NCI-H510A (cell line): ENCODE measurements at places on chromosomes 5 and 9.

- DNase-seq, result no peak
Observed at GRCh38 chr5:90365328-90365727, 44.2 kb downstream of the CETN3 start.

GRCh38 chr9:22158927-22159346 lies 149.8 kb upstream of the CDKN2B start:
- no peak for DNase-seq

GRCh38 chr5:115532517-115532916 lies 12.1 kb downstream of the FEM1C start:
- DNase-seq, result no peak

GRCh38 chr5:107123014-107123413 lies 547.7 kb downstream of the EFNA5 start:
- no peak for DNase-seq

DNA sequence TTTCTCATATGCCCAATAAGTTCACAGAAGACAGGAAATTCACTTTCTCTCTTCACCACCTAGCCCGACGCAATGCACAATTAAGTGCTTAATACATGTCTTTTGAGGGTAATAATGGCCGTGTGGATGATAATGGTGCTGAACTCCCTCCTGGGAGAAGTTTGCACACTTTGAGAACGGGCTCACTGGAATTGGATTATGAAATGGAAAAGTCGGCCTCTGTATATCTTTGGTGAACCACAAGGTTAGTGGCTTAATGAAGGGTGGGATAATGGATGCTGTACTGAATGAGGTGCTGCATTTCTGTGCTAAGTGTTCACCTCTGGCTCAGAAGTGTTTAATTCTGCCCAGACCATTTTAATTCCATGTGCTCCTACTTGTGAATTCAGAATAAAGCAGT lies 207.5 kb downstream of the IRX2 start:
- DNase-seq, result no peak

GRCh38 chr5:129243039-129243438 lies 148.5 kb downstream of the ISOC1 start:
- DNase-seq, result no peak

- no peak for DNase-seq
Observed at GRCh38 chr5:92775711-92776615, 805.1 kb downstream of the NR2F1-AS1 start.

GRCh38 chr9:68887232-68887631 lies 126.7 kb downstream of the PRKACG start:
- DNase-seq, result no peak

DNA sequence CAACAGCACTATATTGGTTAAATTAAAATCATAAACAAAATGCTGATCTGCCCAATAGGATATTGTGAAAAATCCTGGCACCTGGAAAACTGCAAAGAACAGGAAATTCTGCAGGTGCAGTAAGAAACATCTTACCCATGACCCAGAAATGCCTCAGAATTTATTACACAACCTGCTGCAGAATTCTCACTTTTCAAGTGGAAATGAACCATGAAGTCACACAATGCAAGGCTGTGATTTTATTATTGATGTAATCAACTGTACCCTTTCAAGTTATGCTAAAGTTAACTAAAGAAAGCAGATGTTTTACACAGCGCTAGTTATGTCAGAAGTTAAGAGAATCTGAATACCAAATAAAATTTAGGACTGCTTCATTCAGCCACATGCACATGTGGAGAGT lies 6.0 kb downstream of the STRBP start:
- DNase-seq, result no peak

- no peak for DNase-seq
Observed at GRCh38 chr5:8136271-8136670, 267.3 kb downstream of the MTRR start.

- DNase-seq, result no peak
Observed at GRCh38 chr5:73687357-73687756, 61.4 kb downstream of the ARHGEF28 start.

GRCh38 chr9:130118841-130119518 lies 53.2 kb upstream of the NCS1 start:
- peak; percentile 80 for DNase-seq

DNA sequence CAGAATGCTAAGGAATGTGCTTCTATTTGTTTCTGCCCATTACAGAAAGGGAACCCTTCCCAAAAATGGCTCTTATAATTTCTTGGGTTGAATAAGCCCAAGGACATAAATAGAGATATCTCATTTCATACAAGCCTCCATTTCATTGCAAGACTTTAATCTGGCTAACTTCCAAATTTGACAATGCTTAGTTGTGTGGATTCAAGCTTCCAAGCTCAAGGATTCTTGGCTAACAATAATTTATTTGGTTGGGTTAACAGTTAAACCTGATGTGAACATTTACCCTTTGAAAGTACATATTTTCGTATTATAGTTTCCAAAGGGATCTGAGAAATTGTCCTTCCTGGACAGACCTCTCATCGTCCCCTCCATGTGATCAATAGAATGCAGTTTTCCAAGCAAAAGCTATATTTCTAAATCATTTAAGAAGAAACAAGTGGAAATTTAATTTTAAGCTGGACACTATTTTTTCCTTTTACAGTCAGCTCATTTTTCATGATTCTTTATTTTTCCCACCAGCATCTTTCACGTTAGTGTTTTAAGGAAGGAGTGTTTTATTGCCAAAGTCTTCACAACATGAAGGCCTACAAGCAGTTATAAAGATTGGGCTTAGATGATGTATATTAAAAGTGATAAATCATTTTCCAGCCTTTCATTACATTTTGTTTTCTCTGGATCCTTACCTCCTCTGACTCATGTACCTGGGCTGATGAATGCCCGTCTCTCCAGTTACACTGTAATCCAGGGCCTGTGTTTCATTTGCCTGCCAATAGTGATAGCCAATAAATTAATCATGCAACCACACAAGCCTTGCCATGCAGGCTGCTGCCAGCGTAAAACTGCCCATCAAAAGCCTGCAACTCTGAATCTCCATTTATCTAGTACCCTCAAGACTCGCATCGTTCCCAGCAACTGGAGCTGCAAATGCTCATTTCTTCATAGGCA lies 176.7 kb downstream of the NTRK2 start:
- no peak for DNase-seq

DNA sequence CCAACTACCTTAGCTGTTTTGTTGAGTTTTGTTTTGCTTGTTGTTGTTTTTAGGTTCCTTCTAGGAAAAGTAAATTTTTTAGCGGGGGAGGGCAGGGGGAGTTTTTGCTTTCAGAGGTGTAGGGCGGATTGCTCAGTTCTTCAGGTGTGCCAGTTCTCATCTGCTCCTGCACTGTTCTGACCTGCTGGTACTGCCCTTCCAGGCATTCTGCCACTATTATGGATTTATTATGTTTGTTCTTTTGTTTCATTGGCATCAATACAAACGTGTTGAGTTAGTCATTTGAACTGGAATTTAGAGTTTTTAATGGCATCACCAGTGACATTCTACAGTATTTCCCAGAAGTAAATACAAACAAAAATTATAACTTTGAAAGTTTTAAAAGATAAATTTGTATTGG lies 26.0 kb downstream of the ERCC6L2 start:
- DNase-seq, result no peak

GRCh38 chr5:167152561-167152960 lies 1138.9 kb upstream of the WWC1 start:
- DNase-seq, result no peak

DNA sequence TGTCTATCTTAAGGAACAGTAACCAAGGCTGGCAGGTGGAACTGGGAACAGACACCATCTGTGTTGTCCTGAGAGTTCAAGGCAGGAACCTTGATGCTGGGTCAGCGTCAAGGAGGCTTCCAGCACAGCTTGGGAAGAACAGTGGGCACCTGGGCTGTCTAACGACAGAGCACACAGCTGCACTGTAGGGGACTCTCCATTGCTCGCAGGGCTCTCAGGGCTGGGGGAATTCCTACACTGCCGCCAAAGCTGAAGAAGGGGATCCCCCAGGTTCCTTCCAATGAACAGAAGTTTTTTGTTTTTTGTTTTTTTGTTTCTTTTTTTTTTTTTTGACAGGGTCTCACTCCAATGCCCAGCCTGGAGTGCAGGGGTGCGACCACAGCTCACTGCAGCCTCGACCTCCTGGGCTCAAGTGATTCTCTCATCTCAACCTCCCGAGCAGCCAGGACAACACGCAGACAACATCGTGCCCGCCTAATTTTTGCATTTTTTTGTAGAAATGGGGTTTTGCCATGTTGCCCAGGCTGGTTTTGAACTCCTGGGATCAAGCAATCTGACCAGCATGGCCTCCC lies 81.9 kb downstream of the PTPN3 start:
- DNase-seq, result no peak

GRCh38 chr9:35776018-35776417 lies 15.4 kb upstream of the NPR2 start:
- DNase-seq, result peak; percentile 56
